ENCODE measurements at places on chromosomes 3 and 15. TPM values are rescaled to one million over a fixed set of nuclear protein-coding genes. Genes with fewer than 3 reads are reported as not detected.

GPR62 gene
- total RNA-seq = not detected

FBXW12 gene
- total RNA-seq = not detected

STXBP5L gene
- not detected for total RNA-seq

STARD9 gene
- 1.9 TPM for total RNA-seq

TMOD3 gene
- total RNA-seq = 59.3 TPM

RAB6B gene
- total RNA-seq = 2.4 TPM

Data from A549 treated with DMSO at 1 μM for 4 hours (cell line).